ENCODE measurements at places on chromosomes 5 and 9. TPM values are rescaled to one million over a fixed set of nuclear protein-coding genes. Genes with fewer than 3 reads are reported as not detected.

- no peak for DNase-seq
Measured at GRCh38 chr9:112180387-112180881, 5.3 kb upstream of the SUSD1 start.

GRCh38 chr5:109938453-109938852, 248.7 kb downstream of the MAN2A1 start:
- no peak for DNase-seq

- DNase-seq = no peak
Measured at GRCh38 chr5:69331528-69332445, 814 bp downstream of the CCDC125 start.

- no peak for DNase-seq
Measured at GRCh38 chr5:31442058-31442745, 89.7 kb downstream of the DROSHA start.

GRCh38 chr5:107513337-107514085, 157.2 kb downstream of the EFNA5 start:
- no peak for DNase-seq

DNA sequence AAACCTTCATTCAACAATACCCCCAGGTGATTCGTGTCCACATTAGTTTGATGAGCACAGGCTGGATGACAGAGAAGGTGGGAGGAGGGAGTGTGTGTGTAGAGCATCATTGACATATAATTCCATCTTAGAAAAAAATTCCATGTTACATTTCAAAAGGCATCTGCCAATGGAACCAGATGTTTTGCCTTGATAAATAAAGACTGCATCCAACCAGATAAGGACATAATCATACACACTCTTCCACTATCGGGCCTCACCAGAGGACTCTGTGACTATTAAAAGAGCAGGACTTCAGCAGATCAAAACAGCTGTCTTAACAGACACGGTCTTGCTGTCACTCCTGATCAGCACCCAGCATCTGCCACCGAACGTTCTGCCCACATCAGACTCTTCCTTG, 96.4 kb upstream of the SPIN1 start:
- DNase-seq = no peak

DNA sequence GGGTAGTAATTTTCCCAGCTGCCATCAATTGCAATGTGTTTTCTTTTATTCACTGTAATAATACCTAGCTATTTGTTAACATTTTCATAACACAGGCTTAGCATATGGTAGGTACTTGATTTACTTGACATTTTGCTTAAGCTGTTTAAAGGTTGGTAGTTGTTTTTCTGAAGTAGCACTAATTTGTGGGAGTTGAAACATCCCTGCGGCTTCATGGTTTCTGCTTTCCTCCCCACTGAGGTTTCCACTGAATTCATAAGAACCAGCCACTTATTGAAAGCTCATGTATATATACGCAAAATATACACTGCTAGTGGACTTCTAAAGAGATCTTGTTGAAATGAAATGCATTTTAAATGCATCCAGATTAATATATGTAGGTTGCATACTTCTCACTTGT, 559.9 kb downstream of the TLE4 start:
- DNase-seq = no peak

- no peak for DNase-seq
Measured at GRCh38 chr5:173395933-173396308, 67.7 kb upstream of the STC2 start.

GRCh38 chr5:30502277-30502676, 691.2 kb upstream of the CDH6 start:
- no peak for DNase-seq

GRCh38 chr5:181126841-181127240, 4.1 kb downstream of the OR2V1 start:
- no peak for DNase-seq

DNA sequence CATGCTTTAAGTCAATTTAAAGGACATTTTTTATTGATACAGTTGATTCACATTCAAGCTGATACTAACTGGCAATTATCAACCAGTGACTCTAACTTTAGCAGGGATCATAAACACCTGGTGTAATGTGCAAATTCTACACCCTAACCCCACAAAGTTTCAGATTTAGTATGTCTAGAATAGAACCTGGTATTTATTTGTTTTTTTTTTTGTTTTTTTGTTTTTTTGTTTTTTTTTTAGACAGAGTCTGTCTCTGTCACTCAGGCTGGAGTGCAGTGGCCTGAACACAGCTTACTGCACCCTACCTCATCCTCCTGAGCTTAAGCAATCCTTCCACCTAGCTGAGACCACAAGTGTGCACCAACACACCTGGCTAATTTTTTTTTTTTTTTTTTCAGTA, 311.2 kb upstream of the SEMA6A start:
- no peak for DNase-seq

- no peak for DNase-seq
Measured at GRCh38 chr5:162769019-162769418, 668.4 kb upstream of the CCNG1 start.

FBXW11 gene
- total RNA-seq = 29.0 TPM

GNA14 gene
- 2.0 TPM for total RNA-seq

IFNA21 gene
- not detected for total RNA-seq

CTNND2 gene
- 53.3 TPM for total RNA-seq
